ENCODE measurements at places on chromosomes 6 and 20. TPM values are rescaled to one million over a fixed set of nuclear protein-coding genes. Genes with fewer than 3 reads are reported as not detected.
A peak's percentile ranks its signal among the peaks of the same experiment; 100 is the strongest.

DNA sequence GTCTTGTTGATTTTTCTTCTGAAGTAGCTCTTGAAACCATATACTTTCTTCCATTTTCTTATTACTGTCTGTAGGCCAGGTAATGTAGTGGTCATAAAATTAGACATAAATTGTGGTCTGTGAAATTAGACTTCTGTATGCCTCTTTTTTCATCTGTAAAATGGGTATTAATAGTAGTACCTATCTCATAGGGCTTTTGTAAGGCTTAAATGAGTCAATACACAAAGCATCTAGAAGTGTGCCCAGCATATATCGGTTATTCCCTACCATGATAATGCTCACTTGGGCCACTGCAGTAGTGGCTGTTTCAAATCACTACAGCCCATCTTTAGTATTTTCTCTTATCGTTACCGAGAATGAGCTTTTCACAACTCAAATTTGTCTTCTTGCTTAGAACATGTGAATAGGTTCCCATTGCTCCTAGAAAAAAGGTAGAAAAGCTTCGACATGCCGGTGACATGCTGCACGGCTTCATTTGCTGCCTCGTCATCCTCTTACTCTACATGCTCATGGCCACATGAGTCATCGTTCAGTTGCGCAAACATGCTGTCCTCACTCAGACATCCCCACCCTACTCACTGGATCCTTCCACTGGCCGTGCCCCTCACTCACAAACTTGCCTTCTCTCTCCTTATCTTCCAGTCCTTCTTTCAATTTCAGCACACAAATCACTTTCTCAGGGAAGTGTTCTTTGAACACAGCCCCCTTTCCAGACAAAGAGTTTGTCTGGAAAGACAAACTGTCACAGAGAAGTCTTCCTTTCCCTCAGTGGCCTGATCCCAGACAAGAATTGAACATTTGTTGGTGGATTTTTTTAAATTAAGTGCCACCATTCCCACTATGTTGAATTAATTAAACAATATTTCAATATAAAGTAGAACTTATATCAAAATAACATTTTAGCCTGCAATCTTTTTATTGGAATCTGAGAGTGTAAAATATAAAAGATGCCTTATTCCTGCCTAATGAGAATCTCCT lies 32.2 kb upstream of the ERVFRD-1 start:
- peak; percentile 81 for DNase-seq

- peak; percentile 72 for DNase-seq
Observed at GRCh38 chr6:33886673-33887144, 82.9 kb upstream of the MLN start.

DNA sequence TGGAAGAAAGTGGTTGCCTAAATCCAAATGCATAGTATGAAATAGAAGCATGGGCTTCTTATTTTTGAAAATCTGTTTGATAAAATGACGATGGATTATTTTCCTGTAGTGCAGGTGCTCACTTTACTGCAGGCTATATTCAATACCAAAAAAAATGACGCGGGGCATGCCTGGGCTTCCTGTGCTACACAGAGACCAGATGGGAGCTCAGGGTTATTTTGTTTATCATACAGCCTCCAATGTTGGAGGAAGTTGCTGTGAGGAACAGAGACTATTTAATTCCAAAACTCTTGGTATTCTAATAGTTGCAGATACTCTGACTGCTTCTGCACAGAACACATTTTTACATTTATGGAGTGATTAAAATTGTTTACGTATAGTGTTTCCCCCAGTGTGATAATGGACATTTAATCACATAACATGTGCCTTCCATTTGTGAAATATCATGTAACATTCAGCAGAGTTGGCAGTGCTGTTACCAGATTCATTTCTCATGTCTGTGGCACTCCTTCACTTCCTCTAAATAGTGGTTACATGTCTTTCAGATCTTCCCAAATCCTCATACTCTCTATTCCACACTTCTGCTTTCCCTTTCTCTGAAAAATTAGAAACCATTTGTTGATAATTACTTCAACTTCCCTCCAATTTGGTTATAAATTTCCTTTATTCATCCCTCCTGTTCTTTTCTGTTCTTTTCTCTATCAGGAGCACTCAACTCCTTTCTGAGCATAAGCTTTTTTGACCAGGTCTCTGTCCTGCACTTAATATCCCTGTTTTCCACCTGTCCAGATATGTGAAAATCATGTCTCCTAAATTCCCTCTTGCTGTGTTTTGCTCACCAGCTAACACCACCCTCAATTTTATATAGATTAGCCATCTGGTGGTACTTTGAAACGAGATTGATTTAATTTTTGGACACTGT lies 121.6 kb downstream of the ADGRB3 start:
- no peak for DNase-seq

- no peak for DNase-seq
Observed at GRCh38 chr6:49733680-49734079, 10.5 kb downstream of the CRISP3 start.

DNA sequence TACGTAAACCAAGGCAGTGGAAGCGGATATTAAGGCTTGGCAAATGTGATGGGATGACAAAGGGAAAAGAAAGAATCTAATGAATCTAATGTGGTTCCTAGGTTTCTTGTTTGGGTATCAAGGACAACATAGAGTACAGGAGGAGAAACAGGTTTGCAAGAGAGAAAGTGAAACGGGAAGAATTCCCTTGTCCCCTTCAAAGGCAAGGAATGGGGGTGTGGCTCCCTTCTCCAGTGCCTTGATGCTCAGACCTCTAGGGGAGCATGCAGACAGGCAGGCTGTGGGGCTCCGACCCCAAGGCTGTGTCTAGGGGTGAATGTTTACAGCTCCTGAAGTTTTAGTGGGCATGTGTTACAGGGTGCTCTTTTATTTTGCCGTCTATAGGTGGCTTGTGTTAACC lies 317.5 kb upstream of the HSF2 start:
- no peak for DNase-seq

GRCh38 chr6:26592649-26593048 lies 4.1 kb upstream of the ABT1 start:
- DNase-seq, result no peak

- no peak for DNase-seq
Observed at GRCh38 chr20:6605055-6605935, 162.2 kb upstream of the BMP2 start.

GRCh38 chr6:23692184-23692583 lies 433.8 kb upstream of the NRSN1 start:
- DNase-seq, result no peak

GRCh38 chr20:47031821-47032220 lies 137.2 kb downstream of the EYA2 start:
- no peak for DNase-seq

DNA sequence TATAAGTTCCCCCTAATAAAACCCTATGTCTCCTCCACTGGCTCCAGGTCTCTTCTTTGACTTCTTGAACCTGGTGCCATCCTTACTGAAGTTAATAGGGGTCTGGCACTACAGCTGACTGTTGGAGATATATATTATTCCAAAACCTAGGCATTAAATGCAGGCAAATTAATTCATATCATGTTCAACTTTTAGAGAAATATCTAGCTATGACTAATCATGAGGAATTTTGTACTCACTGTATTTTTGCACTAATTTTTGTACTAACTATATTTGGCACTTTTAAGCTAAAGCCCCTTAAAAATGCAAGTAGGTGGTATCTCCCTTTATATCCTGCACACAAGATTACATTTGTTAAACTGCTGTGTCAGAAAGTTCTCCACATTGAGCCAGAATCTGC lies 10.9 kb downstream of the DPPA5 start:
- DNase-seq, result no peak

GRCh38 chr6:1129131-1129530 lies 182.8 kb upstream of the FOXQ1 start:
- DNase-seq, result no peak

- DNase-seq, result no peak
Observed at GRCh38 chr20:24597051-24597450, 127.6 kb downstream of the SYNDIG1 start.

- DNase-seq, result no peak
Observed at GRCh38 chr6:158595223-158595622, 35.3 kb downstream of the TMEM181 start.

PNISR gene
- total RNA-seq, result 47.7 TPM

BPI gene
- not detected for total RNA-seq
